Activated CD8-positive, alpha-beta memory T cell treated with anti-CD3 and anti-CD28 coated beads for 1 hour (primary cell): ENCODE measurements at places on chromosomes 3 and 15.

GRCh38 chr3:43256714-43257461 lies 29.5 kb upstream of the SNRK start:
- DNase-seq = no peak

GRCh38 chr15:88622605-88622975 lies 1.4 kb downstream of the AEN start:
- no peak for DNase-seq

- no peak for DNase-seq
Observed at GRCh38 chr3:18766974-18767373, 341.8 kb upstream of the SATB1 start.

- DNase-seq = no peak
Observed at GRCh38 chr3:64594134-64594533, 93.7 kb downstream of the ADAMTS9 start.

DNA sequence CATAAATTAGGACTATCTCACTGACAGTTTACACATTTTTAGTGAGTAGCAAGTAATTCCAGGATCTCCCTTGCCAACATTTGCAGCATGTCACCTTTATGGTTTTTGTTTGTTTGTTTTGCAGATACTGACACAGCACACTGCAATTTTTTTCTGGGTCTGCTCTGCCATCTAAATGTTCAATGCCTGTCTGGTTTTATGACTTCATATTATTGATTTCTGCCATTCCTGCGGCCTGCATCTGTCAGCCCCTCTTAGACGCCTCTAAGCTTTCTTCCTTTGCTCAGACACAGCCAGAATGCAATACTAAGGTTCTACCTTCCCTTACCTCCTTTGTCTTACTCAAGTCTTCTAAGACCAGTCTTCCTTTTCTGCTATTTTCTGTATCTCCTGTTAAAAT lies 321.2 kb upstream of the AZI2 start:
- DNase-seq = no peak
